ENCODE measurements at places on chromosomes 6 and 20. TPM values are rescaled to one million over a fixed set of nuclear protein-coding genes. Genes with fewer than 3 reads are reported as not detected.

- H3K36me3 ChIP-seq = no peaks in the 10 kb centered on the region
- no peak overlapping the region for H3K4me3 ChIP-seq
- no peak overlapping the region for H3K27ac ChIP-seq
- DNase-seq = no peak
These were observed 21.6 kb upstream of the VSX1 start for GRCh38 chr20:25103526-25103925.

GRCh38 chr6:157187182-157188083 is 135.9 kb downstream of the TMEM242 start:
- DNase-seq = no peak
- H3K36me3 ChIP-seq = peaks cover 33% of the 10 kb centered on the region
- H3K27ac ChIP-seq = no peak overlapping the region
- H3K4me1 ChIP-seq = peaks cover 23% of the 10 kb centered on the region
- H3K27me3 ChIP-seq = no peaks in the 10 kb centered on the region
- H3K4me3 ChIP-seq = no peak overlapping the region

RAET1L gene
- total RNA-seq = not detected

DNA sequence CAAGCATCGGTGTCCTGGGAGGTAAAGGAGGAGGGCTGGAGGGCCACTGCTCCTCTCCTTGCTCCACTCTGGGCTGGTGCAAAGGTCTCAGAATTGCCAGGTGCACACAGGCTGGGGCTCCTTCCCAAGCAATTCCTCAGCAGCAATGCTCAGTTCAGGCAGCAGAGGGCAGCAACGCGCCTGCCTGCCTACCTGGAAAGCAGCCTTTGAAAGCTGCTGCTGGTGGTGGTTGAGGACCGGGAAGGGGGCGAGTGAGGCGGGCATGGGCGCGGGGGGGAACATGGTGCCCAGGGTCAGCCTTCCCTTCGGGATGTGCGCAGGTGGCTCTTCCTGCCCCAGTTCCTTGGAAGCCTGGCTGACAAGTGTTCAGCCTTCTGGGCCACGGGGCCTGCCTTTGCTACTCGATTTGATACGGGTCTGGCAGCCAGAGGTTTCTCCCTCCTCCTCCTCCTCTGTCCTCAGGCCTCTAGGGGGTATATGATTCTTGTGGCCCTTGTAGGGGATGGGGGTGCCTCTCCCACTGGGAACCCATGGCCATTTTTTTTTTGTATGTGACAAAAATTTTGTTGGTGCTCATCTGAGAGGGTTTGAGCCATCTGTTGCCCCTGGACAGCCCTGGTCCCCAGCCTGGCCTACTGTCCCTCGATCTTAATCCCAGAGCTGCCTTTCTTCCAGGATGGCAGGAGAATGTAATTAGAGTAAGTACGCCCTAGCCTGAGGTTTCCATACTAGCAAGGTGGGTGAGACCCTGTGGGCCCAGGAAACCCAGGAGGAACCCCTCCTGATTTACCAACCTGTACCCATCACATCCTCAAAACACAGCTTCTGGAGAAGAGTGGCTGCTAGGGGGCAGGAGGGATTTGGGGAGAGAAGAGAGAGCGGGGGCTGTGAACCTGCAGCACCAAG is 20.1 kb downstream of the MRPS18A start:
- peak overlapping the region; percentile 55 for H3K4me3 ChIP-seq
- peaks cover 18% of the 10 kb centered on the region for H3K36me3 ChIP-seq
- DNase-seq = peak; percentile 88
- peaks cover 36% of the 10 kb centered on the region for H3K4me1 ChIP-seq

DNA sequence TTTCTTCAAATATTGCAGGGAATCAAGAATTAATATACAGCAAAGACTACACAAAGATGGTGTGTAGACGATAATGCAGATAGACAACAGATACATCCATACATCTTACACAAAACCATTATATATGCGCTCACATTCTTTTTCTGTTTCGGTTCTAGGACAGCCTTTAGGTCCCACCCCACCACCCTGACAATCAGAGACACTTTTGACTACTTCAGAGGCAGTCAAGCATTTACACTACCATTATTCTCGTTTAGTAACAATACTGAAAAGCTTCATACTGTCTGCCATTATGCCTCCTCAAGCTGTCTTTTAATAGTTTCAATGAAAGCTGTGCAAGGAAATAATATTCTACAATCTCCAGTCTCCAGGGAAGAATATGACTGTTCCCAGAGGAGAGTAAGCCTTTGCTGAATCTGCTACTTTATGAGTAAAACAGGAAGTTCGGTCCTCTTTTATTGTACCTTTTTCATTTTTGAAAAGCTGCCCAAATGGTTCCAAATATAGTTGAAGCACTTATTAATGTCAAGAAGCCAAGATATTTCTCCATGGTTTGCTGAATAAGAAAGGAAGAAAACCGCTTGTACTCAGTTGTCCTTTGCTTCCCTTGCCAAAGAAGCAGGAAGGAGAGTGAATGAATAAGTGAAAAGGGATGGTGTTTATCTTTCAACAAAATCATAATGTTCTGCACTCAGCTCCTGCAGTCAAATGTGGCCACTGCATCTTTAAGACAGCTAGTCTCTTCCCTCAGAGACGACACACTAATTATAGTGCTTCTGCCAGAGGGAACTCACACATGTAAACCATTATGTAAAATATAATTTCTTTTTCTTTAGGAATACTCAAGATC is 468.3 kb downstream of the CDC5L start:
- H3K4me1 ChIP-seq = no peaks in the 10 kb centered on the region
- no peak overlapping the region for H3K27ac ChIP-seq
- H3K27me3 ChIP-seq = no peaks in the 10 kb centered on the region
- H3K4me3 ChIP-seq = no peak overlapping the region

SPATS1 gene
- not detected for total RNA-seq

DNA sequence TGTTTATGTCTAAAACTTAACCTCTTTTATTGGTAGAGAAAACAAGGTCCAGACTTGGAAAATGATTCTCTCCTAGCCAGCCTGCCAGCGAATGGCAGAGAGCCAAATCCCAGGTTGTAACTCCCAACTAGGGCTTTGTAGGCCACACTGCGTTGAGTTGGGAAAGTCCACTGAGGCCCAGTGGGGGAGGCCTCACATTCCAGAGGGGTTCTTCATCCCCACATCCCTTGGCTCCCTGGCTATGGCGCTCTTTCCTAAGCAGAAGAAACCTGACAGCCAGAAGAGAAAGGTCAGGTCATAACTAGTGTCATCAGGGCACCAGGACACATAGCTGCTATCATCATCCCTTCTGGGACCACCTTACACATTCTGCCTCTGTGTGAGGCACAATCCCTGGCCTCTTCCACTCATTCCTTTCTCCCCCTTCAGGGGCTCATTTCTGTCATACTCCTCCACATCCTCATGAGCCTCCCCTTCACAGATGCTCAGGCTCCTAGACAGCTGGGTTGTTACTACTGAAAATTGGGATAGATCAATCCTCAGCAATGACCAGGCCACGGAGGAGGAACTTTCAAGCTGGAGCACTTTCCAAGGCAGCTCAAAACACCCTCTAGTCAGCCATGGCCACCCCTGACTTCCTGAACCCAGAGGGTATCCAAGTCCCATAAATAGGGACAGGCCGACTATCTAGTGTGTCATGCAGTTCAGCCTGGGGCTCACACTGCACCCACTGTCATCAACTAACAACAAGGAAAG is 48.6 kb downstream of the TCP11 start:
- peaks cover 37% of the 10 kb centered on the region for H3K4me1 ChIP-seq
- H3K27ac ChIP-seq = peak overlapping the region; percentile 36
- DNase-seq = no peak
- no peak overlapping the region for H3K4me3 ChIP-seq
- H3K27me3 ChIP-seq = no peaks in the 10 kb centered on the region
- peaks cover 8% of the 10 kb centered on the region for H3K36me3 ChIP-seq

GRCh38 chr6:55397986-55398385 is 70.7 kb downstream of the GFRAL start:
- H3K27me3 ChIP-seq = no peaks in the 10 kb centered on the region
- DNase-seq = no peak
- no peaks in the 10 kb centered on the region for H3K4me1 ChIP-seq
- H3K36me3 ChIP-seq = no peaks in the 10 kb centered on the region

DNA sequence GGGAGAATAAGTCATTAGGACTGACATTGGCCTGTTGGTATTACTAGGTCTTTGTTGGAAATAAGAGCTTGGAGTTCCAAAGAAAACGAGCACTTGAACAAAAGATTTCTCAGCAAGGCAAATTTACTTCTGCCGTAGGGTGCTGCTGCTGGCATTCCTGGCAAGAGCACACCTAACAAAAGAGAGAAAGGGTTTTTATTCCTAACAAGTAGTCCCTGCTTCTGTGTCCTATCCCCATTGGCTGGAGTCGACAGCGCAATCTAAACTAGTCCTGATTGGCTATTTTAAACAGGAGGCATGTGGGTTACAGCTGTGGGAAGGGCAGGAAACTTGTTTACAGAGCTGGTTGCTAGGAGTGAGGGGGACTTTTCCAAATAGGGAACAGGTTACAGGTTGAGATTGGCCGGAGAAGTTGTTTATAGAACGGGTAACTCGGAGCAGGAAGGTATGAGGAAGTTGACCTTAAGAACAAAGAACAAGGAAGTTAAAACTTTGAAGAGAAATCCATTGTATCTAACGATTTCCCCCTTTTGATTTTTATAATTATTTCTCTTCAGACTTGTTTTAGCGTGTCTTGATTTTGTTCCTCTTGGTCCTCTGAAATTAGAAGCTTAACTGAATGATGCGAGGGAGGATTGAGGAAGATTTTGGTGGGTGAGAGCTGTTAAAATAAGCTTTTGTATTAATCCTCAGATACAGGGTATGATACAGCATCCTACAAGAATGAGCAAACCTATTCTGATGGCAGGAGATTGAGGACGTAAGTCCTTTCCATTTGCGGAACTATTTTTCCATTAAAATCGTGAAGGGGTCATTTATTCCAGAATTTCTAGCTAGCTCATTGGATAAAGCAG is 3.4 kb upstream of the ZNFX1 start:
- peak; percentile 26 for DNase-seq
- H3K4me3 ChIP-seq = peak overlapping the region; percentile 100
- H3K4me1 ChIP-seq = peaks cover 70% of the 10 kb centered on the region
- peaks cover 84% of the 10 kb centered on the region for H3K36me3 ChIP-seq
- H3K27ac ChIP-seq = peak overlapping the region; percentile 95

STX16 gene
- 89.1 TPM for total RNA-seq

TFAP2C gene
- total RNA-seq = 23.7 TPM

GRCh38 chr6:166556336-166556735 is 30.1 kb downstream of the RAMACL start:
- H3K4me1 ChIP-seq = peaks cover 67% of the 10 kb centered on the region
- H3K4me3 ChIP-seq = no peak overlapping the region
- H3K27me3 ChIP-seq = no peaks in the 10 kb centered on the region
- peak overlapping the region; percentile 10 for H3K27ac ChIP-seq
- no peak for DNase-seq

DNA sequence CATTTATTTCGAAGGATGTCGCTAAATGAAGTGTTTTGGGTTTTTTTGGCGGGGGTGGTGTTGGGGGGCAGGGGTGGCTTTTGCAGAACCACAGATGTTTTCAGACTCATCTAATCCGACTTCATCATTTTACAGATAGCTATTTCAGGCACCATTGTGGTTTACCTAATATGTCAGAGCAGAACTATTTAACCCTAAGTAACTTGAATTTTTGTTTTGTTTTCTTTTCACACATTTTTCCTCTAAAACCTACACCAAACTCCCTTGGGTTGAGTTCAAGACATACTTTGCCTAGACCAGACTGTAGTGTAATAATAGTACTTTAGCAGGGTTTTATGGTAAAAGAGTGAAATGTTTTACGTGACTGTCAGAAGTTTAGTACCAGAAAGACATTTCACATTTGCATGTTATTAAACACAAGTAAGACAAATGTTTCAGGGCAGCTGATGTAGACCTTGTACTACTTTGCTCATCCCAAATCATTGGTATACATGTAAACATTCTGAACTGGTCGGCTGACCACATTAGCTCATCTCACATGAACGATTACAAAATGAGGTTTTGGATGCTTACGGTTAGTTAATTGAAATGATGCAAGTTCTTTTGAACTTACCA is 37.7 kb downstream of the MAP3K4 start:
- no peaks in the 10 kb centered on the region for H3K36me3 ChIP-seq
- peaks cover 54% of the 10 kb centered on the region for H3K4me1 ChIP-seq
- DNase-seq = no peak
- H3K4me3 ChIP-seq = no peak overlapping the region
- H3K27me3 ChIP-seq = no peaks in the 10 kb centered on the region

DNA sequence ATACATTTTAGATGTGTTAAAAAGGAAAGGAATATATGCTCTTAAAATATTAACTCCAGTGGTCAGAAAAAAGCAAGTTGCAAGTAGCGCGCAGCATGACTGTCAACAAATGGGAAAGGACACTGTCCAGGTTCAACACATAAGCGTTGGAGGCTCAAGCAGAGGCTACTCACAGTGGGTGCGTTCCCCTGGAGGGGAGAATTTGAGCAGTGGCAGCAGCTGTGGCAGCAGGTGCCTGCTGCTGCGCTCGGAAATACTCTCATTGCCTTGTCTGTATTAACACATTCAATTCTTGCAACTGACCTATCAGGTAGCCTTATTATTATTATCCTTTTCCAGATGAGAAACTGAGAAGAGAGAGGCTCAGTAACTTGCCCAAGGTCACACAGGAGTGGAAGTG is 21.9 kb upstream of the CCN6 start:
- no peak for DNase-seq
- no peaks in the 10 kb centered on the region for H3K36me3 ChIP-seq
- H3K27ac ChIP-seq = no peak overlapping the region
- H3K4me1 ChIP-seq = peaks cover 8% of the 10 kb centered on the region

Data from WTC11 (cell line).